ENCODE measurements at places on chromosomes 11 and 22. TPM values are rescaled to one million over a fixed set of nuclear protein-coding genes. Genes with fewer than 3 reads are reported as not detected.
A peak's percentile ranks its signal among the peaks of the same experiment; 100 is the strongest.

DNA sequence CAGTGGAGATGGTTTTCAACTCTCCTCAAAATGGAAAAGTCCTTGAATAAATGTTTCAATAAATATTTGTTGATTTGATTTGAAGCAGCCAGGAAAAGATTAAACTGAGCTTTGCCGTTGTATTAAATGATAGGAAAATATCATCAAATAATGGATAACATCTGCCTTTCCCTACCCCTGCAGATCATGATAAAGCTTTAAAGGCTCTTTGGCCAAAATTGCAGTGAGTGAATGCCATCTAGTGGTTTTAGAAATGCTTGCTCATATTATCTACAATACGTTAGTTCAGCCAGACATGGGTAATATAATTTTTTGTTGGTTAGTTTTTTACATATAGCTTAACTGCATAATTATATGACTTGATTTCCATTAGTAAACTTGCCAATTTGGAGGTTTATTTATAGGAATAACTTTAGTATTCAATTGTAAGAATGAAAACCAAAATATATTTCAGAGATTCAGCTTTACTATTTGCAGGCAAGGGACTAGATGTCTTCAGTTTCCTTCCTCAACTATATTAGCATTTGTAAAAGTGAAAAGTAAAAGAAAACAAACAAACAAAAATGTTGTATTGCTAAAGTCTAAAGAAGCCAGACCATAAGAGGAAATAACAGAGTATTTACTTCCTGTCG is 159.2 kb downstream of the MSANTD4 start:
- peak; percentile 50 for DNase-seq
- H3K27ac ChIP-seq = no peak overlapping the region

GRCh38 chr11:23789938-23790371 is 706.9 kb upstream of the LUZP2 start:
- peak; percentile 7 for DNase-seq
- H3K27ac ChIP-seq = no peak overlapping the region
- H3K36me3 ChIP-seq = no peaks in the 10 kb centered on the region
- H3K27me3 ChIP-seq = no peaks in the 10 kb centered on the region
- peaks cover 29% of the 10 kb centered on the region for H3K4me1 ChIP-seq
- H3K4me3 ChIP-seq = no peak overlapping the region

DNA sequence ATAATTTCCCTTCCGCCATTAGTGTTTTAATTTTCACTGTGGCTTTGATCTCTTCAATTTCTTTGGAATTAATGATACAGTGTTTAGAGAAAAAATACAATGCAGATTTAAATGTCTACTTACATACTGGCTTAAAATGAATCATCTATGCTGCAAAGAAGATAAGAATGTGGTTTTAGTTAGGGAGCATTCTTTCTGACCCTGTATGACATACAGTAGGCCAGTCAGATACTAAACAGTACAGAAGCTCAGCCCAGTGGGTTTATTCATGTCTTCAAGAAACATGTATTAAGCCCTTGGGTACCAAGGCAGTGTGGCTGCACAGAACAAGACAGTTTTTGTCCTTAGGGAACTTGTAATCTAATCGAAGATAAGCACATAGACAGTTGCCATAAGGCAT is 268.8 kb downstream of the DDX10 start:
- H3K4me1 ChIP-seq = peaks cover 11% of the 10 kb centered on the region
- H3K4me3 ChIP-seq = no peak overlapping the region
- no peaks in the 10 kb centered on the region for H3K27me3 ChIP-seq
- H3K36me3 ChIP-seq = no peaks in the 10 kb centered on the region

DNA sequence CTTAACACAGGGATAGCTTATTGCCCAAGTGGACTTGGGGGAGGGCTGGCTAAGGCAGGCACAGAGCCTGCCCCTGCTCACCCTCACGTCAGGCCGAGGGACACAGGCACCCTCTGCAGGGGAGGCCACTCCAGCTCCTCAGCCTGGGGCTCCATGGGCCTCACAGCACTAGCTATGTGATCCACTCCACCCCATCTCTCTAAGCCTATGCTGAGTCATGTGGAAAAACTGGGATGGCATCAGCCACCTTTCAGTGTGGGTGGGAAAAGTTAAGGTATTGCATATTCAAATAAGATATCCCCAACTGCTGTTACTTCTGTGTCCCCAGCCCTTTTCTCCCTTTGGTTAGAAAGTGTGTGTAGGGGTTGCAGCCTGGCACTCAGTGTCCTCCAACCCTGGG is 22.3 kb downstream of the RANGAP1 start:
- no peak overlapping the region for H3K4me3 ChIP-seq
- H3K27ac ChIP-seq = no peak overlapping the region
- no peaks in the 10 kb centered on the region for H3K27me3 ChIP-seq
- H3K4me1 ChIP-seq = no peaks in the 10 kb centered on the region
- DNase-seq = no peak

SNX32 gene
- not detected for total RNA-seq
